ENCODE measurements at places on chromosomes 7 and 10.

- no peak for DNase-seq
Measured at GRCh38 chr7:11616466-11616865, 215.5 kb downstream of the THSD7A start.

DNA sequence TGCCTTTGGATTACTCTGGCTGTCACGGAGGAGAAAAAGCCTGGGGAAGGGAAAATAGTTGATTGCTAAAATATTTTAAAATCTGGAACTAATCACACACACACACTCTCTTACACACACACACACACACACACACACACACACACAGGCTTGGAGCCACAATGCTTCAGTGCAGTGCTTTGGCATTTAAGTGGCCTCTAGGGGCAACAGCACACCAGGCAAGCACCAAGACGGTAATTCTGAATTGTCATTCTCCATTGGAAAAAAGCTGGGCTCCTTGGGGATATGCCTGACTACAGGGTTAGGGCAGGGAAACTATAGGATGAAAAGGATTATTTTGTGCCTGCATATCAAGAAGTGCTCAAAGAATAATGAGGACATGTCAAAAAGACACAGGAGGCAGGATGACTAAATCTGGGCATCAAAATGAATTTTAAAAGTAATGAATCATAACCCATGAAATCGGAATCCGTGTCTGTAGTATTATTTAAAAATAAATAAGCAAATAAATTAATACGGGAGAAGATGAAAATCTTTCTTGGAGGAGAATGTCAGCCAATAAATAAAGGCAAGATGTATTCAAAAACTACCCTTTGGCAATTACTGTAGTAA, 30.4 kb upstream of the DDC start:
- peak; percentile 22 for DNase-seq

DNA sequence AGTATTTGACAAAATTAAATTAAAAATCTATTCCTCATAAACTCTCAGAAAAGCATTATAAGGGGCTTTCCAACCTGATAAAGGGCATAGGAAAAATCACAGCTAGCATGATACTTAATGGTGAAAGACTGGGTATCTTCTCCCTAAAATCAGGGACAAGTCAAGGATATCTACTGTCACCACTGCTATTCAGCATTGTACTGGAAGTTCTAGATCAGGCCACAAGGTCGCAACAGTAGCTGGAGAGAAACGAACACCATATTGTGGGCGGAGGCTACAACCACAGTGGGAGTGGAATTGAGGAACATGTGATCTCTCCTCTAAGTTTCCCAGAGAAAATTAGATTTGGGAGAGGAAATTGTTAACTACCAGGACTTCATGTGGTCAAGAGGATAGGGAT, 70.0 kb upstream of the NAMPT start:
- no peak for DNase-seq

DNA sequence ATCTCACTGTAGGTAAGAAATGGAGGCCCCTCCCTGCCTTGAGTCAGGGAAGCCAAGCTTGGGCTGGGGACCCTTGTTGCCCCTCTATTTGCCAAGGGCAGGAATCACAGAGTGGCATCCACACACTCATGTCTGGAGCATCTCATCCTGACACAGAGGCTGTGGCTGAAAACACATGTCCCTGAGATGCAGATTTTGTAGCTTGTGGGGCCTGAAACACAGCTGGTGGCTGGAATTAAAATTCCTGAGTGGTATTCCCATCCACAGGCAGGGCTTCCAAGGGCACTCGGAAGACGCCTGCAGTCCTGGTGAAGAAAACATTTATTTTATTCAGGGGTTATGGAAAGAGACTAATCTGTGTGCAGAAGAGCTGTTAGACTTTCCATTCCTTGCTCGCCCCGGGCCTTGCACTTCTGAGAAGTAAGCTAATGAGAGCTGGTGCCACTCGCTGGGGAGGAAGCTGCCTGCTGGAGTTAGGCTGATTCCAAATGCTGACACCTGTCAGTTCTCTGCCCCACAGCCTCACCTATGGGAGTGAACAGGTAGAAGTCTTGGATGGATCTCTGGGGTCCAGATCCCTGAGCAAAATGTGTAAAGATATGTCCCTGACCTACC, 36.0 kb downstream of the C10orf120 start:
- no peak for DNase-seq

GRCh38 chr7:115299397-115300037, 377.6 kb downstream of the MDFIC start:
- no peak for DNase-seq

- DNase-seq, result no peak
Measured at GRCh38 chr10:90062786-90063185, 361.4 kb downstream of the KIF20B start.

DNA sequence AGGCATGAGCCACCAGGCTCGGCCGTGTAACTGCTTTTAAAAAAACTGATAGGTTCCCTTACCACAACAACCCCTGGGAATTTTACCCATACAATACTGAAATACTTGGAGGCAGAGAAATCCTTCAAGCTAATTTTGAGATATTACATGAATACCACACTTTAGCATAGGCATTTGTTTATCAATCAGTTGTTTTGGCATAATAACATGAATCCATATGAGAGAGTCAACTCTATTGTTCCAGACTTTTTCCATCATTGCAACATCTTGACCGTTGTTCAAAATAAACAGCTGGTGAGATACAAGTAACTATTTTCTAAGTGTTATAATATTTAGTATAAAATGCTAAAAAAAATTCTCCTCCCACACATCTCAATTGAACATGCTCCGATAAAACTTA, 36.8 kb downstream of the LAMB4 start:
- DNase-seq, result no peak

DNA sequence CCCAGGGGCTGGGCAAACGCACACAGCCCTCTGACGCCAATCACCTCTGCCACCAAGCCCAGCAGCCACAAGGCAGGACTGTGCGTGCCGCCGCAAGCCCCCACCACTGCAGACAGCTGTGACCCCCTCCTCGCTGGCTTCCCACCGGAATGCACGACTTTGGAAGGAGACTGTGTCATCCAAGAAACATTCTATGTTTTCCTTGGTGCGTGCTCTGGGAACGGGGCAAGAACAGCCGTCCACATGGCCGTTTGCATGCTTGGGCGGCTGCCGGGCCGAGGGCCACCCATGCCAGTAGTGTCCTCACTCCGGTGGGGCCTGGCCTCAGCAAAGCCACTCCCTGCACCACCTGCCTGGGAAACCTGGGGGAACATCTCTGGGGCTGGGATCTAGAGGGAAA, 17.6 kb upstream of the ELN start:
- no peak for DNase-seq

DNA sequence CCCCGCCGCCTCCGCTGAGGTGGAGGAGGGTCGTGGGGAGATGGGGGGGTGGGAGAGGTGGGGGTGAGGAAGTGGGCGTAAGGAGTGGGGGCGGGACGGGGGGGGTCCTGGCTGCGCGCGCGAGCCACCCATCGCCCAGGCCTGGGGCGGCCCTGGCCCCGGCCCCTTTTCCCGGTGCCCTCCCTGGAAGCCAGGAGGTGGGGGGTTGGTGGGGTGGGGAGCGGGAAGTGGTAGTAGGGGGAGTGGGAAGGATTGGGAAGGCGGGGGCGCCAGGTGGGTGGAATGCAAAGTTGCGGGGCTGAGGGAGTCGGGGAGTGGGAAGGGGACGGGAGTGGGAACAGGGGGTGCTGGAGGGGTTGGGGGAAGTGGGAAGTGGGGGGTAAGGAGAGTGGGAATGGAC, 319 bp upstream of the MMD2 start:
- DNase-seq, result no peak

GRCh38 chr7:140056431-140057142, 6.2 kb downstream of the PARP12 start:
- no peak for DNase-seq

DNA sequence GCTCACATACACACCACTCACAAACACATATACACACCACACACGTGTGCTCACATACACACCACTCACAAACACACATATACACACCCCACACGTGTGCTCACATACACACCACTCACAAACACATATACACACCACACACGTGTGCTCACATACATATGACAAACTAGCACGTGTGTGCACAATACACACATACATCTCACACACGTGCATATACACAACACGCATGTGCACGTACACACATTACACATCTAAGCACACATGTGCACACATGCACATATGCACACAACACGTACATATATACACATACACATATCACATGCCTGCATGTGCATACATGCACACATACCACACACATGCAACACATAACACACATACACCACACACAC, 78.3 kb upstream of the FOXK1 start:
- no peak for DNase-seq

DNA sequence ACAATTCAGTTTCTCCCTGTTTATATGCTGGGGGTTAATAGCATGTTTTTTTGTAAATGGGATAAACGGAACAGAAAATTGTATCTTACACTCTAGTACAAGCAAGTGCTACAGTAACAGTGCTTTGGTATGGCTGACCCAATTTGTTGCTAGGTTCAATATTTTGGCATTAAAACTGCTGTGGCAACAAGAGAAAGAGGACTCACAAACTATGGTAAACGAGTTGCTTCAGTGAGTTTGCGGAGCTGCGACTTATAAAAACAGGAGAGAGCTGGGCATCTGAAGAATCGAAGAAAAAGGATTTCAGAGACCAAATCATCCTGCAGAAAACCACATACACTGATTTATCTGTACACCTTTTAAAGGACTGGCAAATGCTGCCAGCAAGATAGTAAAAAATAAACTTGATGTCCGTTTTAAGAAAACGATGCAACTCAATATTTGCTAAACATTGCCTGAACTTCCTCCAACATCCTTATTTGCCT, 2.2 kb downstream of the GLUD1 start:
- DNase-seq, result no peak

Measured in trophoblast cell (in vitro differentiated cells and primary cell).